ENCODE measurements at places on chromosomes 12 and 14.

DNA sequence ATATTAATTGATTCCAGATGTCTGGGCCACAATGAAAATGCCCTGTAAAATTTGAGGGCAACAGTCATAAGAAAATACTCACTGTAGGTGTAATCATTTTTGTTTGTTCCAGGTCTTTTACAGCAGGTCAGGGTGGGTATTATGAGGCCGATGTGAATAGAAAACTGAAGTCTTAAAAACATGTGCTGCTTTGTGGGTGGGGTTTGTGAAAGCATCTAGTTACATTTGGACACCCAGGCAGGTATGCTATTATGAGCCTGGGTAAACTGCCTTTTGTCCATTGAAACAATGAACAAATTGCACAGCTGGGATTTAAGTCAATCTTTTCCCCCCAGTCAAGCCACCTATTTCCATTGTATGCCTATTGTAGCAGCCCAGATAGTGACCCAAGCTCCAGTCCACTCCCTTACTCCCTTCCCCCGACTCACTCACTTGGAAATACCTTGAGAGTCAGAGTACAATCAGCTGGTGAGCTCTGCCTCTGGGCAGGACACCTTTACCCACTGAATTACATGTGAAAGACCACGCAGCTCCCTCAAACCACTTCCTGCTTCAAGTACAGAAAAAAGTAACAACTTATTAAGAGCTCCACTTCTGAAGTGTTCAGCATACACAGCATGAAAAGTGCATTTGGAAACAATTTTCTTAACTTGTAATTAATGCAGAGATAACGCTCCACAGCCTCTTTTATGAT lies 1.8 kb downstream of the IGF1 start:
- DNase-seq, result no peak

DNA sequence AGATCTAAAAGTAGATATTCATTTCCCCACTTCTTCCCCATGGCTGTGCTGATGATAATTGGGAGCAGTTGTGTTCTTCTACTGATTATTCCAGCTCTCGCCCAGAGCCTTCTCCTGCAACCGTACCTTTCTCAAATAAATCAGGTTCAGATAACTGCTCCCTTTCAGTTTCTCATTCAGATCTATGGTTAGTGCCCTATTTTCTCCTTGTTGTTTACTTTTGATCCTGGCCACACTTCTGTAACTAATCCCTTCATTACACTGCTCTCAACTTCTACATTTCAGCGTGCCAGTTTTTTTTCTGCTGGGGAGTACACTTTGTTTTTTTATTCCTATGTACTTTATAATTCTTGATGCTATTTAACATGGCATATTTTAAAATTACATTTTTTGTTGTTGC lies 2.8 kb upstream of the STRAP start:
- no peak for DNase-seq

- DNase-seq, result no peak
These were observed 57.0 kb upstream of the CNTN1 start for GRCh38 chr12:40635141-40635731.

- no peak for DNase-seq
These were observed 25.6 kb downstream of the ZFP36L1 start for GRCh38 chr14:68767248-68767645.

- no peak for DNase-seq
These were observed 38.6 kb upstream of the ATF1 start for GRCh38 chr12:50725011-50725942.

GRCh38 chr14:78010688-78011087 lies 159.5 kb upstream of the NRXN3 start:
- no peak for DNase-seq

DNA sequence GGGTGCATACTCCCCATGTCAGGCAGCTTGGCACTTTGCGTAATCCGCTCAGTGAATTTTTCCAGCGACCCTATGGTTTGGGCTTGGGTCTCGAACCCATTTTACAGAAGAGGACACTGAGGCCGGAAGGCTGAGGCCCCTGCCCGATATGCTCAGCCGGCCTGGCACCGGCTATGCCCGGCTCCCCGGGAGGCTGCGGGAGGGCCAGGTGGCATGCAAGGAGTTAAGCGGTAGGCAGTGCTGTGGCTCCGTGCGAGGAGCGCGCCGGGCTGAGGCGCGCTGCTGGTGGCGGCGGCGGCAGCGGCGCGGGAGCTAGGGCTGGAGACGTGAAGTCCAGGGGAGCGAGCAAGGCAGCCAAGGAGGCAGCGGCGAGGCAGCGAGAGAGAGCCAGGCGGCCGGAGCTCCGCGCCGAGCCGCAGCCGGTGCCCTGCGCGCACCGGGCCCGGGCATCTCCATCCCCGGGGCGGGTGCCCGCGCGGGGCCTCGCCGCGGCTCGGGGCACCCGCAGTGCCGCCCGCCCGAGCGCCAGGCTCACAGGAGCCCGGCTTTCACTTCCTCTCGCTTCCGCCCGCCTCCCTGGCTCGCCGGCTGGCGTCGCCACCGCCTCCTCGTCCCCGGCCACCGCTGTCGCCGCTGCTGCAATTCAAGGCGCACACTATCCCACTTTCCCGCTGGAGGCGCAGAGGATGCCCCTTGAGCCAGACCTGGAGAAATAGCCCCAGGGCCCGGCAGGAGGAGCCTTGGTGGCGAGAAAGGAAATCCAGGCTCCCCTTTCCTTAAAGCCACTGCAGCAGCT lies at the start of gene WSCD2:
Gene WSCD2 (plus strand): TSS at position 272 of the 796 bp plus-strand sequence. CDS start 66,545 bp downstream, outside the sequence.
- DNase-seq, result no peak

GRCh38 chr14:89794096-89794495 lies 160.4 kb downstream of the EFCAB11 start:
- DNase-seq, result no peak

- DNase-seq, result no peak
These were observed 6.2 kb downstream of the TMEM120B start for GRCh38 chr12:121718653-121719239.

- no peak for DNase-seq
These were observed 179.6 kb upstream of the MYL2 start for GRCh38 chr12:111100003-111100402.

GRCh38 chr12:57008178-57008577 lies 1.8 kb upstream of the ZBTB39 start:
- DNase-seq, result peak; percentile 39

DNA sequence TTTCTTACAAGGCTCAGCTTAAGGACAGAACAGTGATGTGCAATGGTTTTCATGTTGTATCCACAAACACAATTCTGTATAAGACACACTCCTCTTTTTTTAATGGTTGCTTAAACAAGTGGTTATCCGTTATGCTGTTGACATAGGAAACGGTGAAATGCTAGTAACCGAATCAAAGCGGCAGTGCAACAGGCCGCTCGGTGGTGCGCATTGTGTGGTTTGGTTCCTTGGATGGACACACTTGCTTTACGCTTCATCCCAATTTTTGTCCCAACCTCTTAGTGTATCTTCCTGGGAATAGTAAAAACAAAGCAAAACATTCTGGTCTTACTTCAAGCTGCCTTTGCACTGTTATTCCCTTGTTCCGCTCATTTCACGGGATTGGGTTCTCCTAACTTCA lies 650 bp upstream of the PTGER2 start:
- DNase-seq, result no peak

- peak; percentile 90 for DNase-seq
These were observed 49.9 kb upstream of the PLEKHG3 start for GRCh38 chr14:64654246-64654900.

- no peak for DNase-seq
These were observed 39.9 kb upstream of the BICDL1 start for GRCh38 chr12:119949145-119949544.

DNA sequence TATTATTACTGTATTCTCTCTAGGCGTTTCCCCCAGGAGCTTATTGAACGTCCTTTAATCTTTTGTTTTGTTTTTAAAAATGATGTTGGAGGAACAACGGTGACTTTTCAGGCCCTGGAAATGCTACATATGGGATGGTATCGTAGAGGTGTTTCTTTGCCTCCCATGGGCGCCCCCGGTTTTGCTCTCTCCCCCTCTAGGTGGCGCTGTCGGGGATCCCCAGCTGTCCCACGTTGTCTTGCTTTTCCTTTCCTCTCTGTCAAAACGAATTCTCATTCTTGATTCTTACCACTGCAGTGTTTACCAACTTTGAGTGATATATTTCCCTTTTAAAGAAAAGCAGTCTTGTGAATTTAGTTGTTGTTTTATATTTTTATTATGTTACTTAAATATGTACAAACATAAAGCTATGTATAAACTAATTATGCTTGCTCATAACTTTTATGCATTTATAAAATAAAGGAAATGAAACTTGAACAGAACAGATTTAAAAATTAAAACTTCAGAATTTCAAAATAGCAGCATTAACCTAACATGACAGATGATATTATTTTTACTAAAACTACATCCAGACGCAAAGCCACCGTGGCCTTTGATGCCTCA lies 171.9 kb downstream of the RGS6 start:
- no peak for DNase-seq

DNA sequence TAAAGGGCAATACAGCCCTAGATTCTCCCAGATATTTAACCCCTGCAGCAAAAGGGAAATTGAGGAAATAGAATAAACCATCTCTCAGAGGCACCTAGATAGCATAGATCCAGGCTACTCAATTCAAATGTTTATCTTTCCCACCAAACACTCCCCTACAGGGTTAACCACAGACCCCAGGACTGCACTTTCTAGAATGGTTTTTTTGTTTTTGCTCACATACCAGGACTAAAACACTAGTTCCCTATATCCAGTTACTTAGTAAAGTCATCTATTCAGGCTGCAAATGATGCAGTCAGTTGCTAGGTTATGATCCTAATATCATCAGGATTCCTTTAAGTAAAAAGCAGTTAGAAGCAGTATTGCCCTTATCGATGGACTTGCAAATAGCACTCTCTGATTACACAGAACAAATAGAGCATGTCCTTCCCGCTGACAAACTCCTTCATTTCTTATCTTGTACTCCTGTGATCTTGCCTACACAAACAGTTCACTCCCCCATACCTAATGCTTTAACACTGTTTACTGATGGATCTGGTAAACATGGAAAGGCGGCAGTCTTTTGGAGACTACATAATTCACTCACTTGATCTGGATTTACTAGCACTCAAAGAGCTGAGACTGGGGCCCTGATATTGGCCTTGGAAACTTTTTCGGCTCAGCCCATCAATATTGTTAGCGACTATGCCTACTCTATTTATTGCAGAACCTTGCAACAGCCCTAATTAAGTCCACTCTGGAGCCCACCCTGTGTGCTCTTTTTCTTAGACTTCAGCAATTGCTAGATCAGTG lies 257.2 kb upstream of the DIO2 start:
- DNase-seq, result no peak

DNA sequence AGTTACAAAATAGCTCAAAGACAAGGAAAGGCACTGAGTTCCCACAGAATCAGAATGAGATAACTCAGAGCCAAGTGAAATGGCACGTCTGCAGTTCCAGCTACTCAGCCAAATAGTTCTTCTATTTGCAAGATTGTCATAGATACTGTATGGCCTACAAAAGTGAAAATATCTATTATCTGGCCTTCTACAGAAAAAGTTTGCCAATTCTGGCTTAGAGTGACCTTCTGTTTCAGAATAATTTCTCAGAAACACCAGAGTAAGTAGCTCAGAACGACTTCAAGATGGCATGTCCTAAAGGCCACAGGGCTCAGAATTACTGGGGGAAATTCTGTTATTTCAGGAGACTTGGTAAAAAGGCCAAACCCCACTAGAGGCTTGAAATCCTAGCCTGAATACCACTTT lies 10.7 kb upstream of the RTRAF start:
- no peak for DNase-seq

- peak; percentile 50 for DNase-seq
These were observed 67.0 kb downstream of the PRKCH start for GRCh38 chr14:61388173-61388975.

DNA sequence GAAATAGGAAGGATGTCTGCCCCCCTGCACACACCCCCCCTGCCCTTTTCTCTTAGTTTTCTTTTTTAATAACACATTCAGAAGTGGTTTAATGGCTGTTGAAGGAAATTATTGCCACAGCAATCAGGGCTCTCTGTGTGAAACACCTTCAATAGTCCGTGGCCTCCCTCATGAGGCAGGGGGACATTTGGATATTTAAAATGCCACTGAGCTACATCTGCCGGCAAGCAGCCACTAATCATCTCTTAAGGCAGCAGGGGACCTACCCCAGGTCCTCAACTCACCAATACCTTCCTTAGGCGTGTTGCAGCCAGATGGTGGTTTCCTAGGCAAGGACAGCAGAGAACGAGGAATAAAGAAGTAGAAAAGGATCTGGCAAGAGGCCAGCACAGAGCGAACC lies 283.2 kb downstream of the TTC8 start:
- DNase-seq, result no peak

DNA sequence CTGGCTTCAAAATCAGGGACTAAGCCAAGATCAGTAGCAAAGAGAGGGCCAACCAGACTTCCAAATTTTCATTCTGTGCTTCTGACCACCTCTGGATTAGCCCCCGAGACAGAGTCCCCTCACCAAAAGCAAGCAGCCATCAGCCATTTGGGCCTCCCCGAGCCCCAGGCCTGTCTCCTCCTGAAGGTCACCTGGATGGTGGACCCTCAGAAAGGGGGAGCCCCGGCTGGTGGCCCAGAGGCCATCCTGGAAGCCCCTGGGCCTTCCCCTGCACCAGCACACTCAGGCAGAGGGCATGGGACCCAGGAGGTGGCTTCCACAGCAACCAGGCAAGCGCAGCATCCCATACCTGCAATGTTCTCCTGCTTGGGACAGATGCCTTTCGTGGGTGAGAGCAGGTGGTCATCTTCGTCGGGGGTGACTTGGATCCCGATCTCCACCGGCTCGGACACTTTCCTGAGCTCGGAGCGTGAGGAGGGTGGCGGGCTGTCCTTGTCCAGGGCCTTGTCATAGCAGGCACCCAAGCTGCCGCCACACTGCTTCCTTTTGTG lies 14.8 kb downstream of the BCL11B start:
- DNase-seq, result no peak

DNA sequence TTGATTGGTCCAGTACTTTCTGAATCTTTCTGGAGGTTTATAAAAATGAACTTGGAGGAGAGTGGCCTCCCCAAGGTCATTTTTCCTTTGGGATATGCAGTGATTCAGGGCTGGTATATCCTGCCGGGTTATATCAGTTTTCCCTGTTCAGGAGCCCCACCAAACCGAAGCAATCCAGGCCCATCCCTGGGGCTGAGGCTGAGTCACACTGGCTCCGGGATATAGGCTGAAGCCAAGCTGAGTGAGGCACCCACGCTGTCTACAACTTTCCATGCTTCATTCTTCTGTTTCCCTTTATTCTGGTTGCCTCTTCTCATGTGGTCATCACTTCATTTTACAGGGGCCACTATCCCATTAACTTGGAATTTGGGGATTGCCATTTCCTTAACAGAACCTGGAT lies 3.4 kb downstream of the SSPN start:
- peak; percentile 45 for DNase-seq

GRCh38 chr12:1758887-1759286 lies 61.5 kb upstream of the LRTM2 start:
- no peak for DNase-seq

GRCh38 chr12:3473844-3474243 lies 17.2 kb upstream of the PRMT8 start:
- no peak for DNase-seq

GRCh38 chr12:8605057-8605456 lies 7.6 kb downstream of the AICDA start:
- DNase-seq, result no peak

Data from skeletal muscle cell (primary cell).